Activated CD4-positive, alpha-beta T cell treated with anti-CD3 and anti-CD28 coated beads, Interleukin-2, amount 50 U/mL, for 16 hours (primary cell): ENCODE measurements at places on chromosomes 7 and 10.

DNA sequence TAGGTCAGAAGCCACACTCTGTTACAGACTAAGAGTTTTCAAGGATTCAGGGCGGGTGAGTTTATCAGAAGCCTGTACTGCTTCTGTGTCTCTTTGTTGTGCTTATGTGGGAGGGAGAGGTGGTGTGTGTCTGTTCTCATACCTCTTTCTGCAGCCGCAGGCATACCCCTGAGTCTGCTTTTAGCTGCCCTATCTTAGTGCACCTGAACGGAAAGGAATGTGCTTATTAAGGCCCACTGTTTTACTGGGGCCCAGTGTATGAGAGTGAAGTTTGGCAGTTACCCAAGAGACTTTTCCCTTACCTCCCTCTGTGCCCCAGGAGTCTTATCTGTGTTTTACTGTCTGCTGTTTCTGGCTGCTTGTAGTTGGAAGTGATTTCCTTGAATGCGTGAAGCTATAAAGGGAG is 104.3 kb downstream of the TYW1 start:
- no peak for DNase-seq

DNA sequence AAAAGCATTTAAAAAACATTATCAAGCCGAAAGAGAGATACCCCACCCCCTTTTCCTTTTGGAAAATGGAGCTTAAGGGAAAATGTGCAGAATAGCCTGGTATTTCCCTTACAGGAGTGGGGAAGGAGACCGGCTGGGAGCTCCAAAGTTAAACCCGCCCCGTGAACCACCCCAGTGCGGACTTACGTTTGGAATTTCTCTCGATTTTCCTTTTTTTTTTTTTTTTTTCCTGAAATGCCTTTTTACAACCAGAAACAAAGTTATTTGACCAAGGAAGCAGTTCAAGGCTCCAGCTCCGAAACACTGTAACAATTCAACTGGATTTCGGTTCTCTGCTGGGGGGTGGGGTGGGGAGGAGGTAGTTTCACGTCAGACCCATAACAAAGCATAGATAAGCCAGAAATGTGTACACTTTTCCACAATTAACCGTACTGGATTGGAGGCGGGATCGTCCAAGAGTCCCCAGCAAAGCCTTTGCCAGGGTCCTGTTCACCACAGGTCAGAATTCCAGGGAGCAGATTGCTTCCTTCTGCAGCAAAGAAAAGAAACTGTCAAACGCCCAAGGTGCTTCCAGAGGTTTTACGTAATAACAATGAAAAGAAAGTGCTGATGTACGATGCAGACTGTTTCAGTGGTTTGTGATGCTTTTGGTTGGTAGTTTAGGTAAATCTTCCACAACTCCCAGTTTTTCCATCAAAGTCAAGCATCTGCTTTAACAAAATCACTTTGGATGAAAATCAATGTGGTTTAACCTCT is 6.7 kb downstream of the SKIDA1 start:
- DNase-seq, result no peak

DNA sequence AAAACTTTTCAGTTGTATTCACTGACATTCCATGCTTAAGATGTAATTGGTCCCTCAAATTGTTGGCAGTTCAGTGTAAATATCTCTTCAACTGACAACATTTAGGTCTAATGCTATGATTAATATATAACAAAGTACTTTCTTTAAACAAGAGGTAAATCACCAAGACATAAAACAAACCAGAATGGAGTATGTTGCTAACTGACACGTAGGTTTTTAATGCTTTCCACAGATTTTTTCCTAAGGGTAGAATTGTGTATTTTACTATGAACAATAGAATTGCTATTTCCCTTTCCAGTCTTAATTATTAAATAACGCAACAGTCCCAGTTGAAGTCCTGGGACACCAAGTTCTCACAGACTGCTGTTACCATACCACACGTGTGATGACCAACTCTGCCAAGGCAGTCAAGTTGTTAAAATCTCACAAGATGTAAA is 4.1 kb downstream of the JCAD start:
- DNase-seq, result no peak

- DNase-seq, result peak; percentile 21
Observed at GRCh38 chr7:7966141-7966734, 2.4 kb upstream of the GLCCI1 start.

- DNase-seq, result no peak
Observed at GRCh38 chr10:127398971-127399365, 150.1 kb upstream of the NPS start.

DNA sequence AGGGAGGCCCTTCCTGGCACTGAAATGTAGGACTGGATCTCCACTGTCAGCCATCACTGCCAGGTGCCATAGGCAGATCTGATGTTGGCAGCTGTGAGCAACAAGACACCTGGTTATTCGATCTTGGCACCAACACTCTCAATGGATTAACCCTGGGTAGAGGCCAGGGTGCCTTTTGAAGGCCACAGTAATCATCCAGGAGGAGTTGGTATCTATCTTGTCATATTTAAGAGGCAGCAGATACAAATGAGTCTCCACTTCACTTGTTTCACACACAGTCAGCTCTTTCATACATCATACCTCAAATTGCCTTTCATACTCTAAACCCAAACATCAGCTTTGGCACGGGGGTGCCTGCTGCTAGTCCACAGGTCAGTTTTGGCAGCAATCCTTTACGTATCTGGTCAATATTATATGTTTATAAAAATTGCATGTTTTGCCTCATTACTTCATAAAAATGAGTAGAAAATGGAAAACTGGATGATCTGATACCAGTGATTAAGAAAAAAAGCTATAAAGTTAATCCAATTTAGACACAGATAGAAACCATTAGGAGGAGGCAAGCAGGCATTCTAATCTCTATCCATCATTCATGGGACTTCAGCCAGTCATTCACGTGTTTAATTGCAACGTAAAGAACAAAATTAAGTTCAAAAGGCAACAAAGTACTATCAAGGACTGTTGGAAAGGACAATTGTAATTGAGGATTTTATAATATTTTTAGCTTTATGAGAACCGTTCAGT is 12.7 kb upstream of the CACUL1 start:
- no peak for DNase-seq

GRCh38 chr7:137953665-137954470 is 48.0 kb downstream of the CREB3L2 start:
- DNase-seq, result no peak

GRCh38 chr10:113027574-113028455 is 77.8 kb downstream of the TCF7L2 start:
- no peak for DNase-seq

DNA sequence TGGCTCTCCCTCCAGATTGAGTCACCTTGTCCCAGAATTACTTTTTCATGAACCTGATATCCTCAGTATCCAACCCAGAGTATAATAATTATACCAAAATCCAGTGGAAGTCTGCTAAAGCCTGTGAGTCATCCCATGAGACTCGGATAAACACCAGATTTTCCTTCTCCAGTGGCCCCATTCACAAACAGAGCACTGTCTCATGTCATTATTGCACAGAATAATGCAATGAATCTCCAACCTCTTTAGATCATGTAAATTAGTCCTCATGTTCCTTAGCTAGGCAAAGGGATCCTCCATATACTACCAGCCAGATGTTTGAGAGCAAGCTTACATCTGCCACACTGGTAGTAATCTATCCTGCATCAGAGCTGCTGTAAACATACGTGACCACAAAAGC is 89.0 kb downstream of the AMPH start:
- no peak for DNase-seq

GRCh38 chr10:132096223-132096622 is 30.5 kb downstream of the JAKMIP3 start:
- peak; percentile 77 for DNase-seq

DNA sequence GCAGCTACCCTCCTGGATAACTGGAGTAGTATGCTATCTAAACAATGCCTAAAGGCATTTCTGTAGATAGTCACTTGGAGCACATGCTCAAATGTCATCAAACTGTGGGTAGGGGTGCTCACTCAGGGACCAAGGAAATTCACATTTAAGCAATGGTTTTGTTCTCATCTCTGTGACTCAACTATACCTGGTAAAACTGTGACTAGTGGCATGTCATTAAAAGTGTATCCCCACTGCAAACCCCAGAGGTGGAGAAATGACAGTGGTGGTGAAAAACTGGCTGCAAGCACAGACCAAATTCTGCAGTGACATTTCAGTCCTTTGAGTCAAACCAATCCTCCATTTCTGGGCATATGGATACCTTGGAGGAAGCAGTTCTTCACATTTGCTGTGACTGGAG is 134.2 kb upstream of the EFCAB10 start:
- DNase-seq, result peak; percentile 28

DNA sequence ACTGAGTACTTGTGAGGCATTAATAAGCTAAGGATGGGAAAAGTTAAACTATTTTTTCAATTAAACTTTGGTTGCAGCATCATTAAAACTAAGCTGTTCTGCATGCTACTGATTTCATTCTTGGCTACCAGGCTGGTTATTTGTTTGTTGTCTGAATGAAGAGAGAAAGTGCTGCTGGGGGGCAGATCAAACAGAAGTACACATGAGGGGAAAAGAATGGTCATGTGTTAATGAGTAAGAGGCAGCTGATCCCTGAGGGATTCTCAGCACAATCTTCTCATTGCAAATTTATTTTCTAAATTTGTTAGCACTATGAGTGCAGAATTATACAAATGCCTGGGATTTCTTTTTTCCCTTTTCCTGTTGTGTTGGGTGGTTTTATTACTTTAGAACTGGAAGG is 213.2 kb upstream of the HPS1 start:
- DNase-seq, result no peak

DNA sequence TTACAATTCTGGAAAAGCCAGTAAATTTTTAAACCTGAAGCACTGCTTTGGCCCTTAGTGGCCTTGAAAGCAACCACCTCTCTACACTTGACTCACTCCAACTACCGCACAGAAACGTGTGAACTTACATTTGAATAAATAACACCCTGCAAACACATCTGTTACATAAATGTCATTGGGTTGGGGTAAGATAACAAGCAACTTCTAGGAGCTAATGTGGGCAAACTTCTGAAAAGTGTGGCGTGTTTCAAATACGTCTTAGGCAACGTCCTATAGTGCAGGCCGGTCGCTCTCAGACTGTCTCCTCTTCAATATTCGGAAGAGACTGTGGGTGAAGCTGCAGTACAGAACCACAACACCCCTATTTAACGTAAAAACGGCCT is 474 bp downstream of the ORC5 start:
- DNase-seq, result peak; percentile 16

- no peak for DNase-seq
Observed at GRCh38 chr10:124059551-124059950, 33.8 kb downstream of the CHST15 start.

- DNase-seq, result no peak
Observed at GRCh38 chr7:42351316-42351935, 114.4 kb upstream of the GLI3 start.

- no peak for DNase-seq
Observed at GRCh38 chr10:3737864-3738263, 47.1 kb downstream of the KLF6 start.
